ENCODE measurements at places on chromosomes 6 and 20. TPM values are rescaled to one million over a fixed set of nuclear protein-coding genes. Genes with fewer than 3 reads are reported as not detected.

Gene SLC26A8
- not detected for total RNA-seq

Gene CCN6
- 0.30 TPM for total RNA-seq

Gene ACAT2
- total RNA-seq: 68.4 TPM

Gene DLL1
- total RNA-seq: 4.3 TPM

GRCh38 chr20:63176034-63176426 is 39.9 kb downstream of the YTHDF1 start:
- no peak for DNase-seq
- no peaks in the 10 kb centered on the region for H3K36me3 ChIP-seq
- H3K4me3 ChIP-seq: no peak overlapping the region
- peaks cover 69% of the 10 kb centered on the region for H3K27me3 ChIP-seq
- no peak overlapping the region for H3K27ac ChIP-seq
- peaks cover 10% of the 10 kb centered on the region for H3K4me1 ChIP-seq

Gene KCNQ5
- total RNA-seq: 15.8 TPM

- H3K27ac ChIP-seq: no peak overlapping the region
- no peak for DNase-seq
- no peaks in the 10 kb centered on the region for H3K36me3 ChIP-seq
- H3K4me1 ChIP-seq: no peaks in the 10 kb centered on the region
- no peaks in the 10 kb centered on the region for H3K27me3 ChIP-seq
Observed at GRCh38 chr6:96060249-96060648, 44.5 kb downstream of the FUT9 start.
